ENCODE measurements at places on chromosomes 11 and 22.

- no peak for DNase-seq
These were observed 6.2 kb upstream of the FAM83F start for GRCh38 chr22:39988386-39989114.

GRCh38 chr11:20090654-20091374 is 69.5 kb downstream of the DBX1 start:
- DNase-seq, result no peak

DNA sequence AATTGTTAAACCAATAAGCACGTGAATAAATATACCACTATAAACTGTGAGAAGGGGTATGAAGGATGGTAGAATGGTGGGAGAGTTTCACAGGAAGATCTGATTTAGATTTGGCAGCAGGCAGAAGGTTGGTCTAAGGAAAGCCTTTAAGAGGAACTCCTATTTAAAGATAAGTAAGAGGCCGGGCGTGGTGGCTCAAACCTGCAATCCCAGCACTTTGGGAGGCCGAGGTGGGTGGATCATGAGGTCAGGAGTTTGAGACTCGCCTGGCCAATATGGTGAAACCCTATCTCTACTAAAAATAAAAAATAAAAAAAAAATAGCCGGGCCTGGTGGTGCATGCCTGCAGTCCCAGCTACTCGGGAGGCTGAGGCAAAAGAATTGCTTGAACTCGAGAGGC is 45.8 kb upstream of the CXCR5 start:
- no peak for DNase-seq

GRCh38 chr11:28223994-28224393 is 115.8 kb downstream of the METTL15 start:
- DNase-seq, result no peak

GRCh38 chr11:38182126-38182866 is 1584.3 kb upstream of the RAG2 start:
- DNase-seq, result no peak
